ENCODE measurements at places on chromosomes 1 and 21.

- DNase-seq = no peak
Measured at GRCh38 chr1:38680801-38681510, 178.6 kb downstream of the RRAGC start.

GRCh38 chr21:42864815-42865775, 14.2 kb downstream of the WDR4 start:
- DNase-seq = no peak

DNA sequence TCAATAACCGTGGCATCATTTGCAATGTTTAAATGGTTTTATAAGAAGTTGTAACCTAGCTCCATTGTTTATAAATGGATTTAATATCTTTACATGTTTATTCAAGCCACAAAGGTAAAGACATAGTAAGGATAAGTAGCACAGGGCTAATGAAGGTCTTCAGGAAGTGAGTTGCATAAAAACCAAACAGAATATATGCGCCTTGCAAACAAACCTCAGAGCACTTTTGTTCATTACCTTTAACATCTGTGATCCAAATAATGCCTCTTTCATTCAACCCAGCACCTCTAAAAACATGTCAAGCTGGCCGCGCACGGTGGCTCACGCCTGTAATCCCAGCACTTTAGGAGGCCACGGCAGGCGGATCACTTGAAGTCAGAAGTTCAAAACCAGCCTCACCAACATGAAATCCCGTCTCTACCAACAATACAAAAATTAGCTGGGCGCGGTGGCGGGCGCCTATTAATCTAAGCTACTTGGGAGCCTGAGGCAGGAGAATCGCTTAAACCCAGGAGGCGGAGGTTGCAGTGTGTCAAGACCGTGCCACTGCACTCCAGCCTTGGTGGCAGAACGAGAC, 25.3 kb downstream of the BRINP3 start:
- DNase-seq = no peak

DNA sequence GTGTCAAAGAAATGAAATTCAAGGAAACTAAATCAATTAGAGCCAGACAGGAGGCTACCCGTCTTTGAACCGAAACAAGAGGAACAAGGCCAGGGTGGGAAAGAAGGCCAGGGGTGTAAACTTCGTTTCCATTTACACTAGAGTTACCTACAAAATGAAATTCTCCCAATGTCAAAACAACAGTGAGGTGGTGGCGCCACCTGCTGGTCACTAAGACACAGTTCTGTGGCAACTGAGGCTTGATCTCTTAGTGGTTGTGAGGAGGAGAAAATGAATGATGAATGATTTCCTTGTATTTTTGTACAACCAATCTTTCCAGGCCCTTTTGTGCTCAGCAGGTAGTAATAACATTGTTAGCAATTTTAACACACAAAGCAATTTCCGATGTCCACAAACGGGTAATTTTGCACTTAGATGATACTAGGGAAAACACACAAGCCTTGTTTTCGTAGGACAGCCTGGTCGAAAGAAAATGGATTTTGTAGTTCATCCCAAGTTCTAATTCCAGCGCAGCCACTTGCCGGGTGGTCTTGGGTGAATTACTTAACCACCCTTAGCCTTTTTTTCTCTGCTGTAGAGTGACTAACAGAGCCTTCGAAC, 54.8 kb upstream of the SOD1 start:
- peak; percentile 67 for DNase-seq

DNA sequence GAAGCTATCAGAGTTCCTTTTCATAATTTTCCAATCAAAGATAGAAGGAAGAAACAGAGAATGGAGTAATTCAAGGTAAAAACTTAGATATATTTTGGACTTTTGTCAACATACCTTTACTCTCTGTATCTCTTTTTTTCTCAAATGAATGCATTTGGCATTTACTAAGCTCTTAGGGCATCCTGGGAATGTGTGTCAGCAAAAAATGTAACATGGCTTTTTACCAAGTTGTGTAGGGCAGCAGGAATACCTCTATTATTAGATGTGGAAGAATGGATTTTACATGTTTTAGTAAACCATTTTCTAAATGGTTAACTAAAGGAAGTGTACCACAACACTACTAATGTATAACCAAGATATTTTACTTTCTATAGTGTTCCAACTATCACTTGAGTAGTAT, 4.2 kb upstream of the COL11A1 start:
- DNase-seq = no peak

- no peak for DNase-seq
Measured at GRCh38 chr1:14140831-14141401, 440.9 kb downstream of the PRDM2 start.

- no peak for DNase-seq
Measured at GRCh38 chr1:151990058-151990855, 3.4 kb downstream of the S100A10 start.

- DNase-seq = no peak
Measured at GRCh38 chr1:244089561-244089960, 38.5 kb downstream of the ZBTB18 start.

- DNase-seq = no peak
Measured at GRCh38 chr1:232628335-232629249, 1.3 kb downstream of the SIPA1L2 start.
